A549 treated with ZK216348 at 1 μM for 4 hours (cell line): ENCODE measurements at places on chromosomes 3 and 15. TPM values are rescaled to one million over a fixed set of nuclear protein-coding genes. Genes with fewer than 3 reads are reported as not detected.

DAZL gene
- total RNA-seq = not detected in 5 replicates

SLC2A2 gene
- not detected in 5 replicates for total RNA-seq

CFAP20DC gene
- 1.8 to 3.2 TPM (median 2.4 TPM) in 5 replicates for total RNA-seq

EAF1 gene
- total RNA-seq = 12.6 to 18.3 TPM (median 15.5 TPM) in 5 replicates

MRAS gene
- total RNA-seq = 7.0 to 10.2 TPM (median 8.8 TPM) in 5 replicates

LDHAL6B gene
- total RNA-seq = not detected in 5 replicates

DISP2 gene
- total RNA-seq = 0.25 to 3.3 TPM (median 1.6 TPM) in 5 replicates

WDR49 gene
- not detected in 5 replicates for total RNA-seq

DUOXA2 gene
- total RNA-seq = not detected in 5 replicates

AMIGO3 gene
- total RNA-seq = 0.18 to 1.1 TPM (median 0.66 TPM) in 4 of 5 replicates, not detected in the other

ST6GAL1 gene
- 2.6 to 4.3 TPM (median 3.5 TPM) in 5 replicates for total RNA-seq

ITPKA gene
- total RNA-seq = 2.0 to 4.3 TPM (median 3.3 TPM) in 5 replicates

IL16 gene
- total RNA-seq = 0.24 TPM in 1 of 5 replicates, not detected in the others

LRRC31 gene
- not detected in 5 replicates for total RNA-seq

FAM3D gene
- 0.13 TPM in 1 of 5 replicates, not detected in the others for total RNA-seq

TCTA gene
- total RNA-seq = 18.9 to 24.4 TPM (median 23.7 TPM) in 5 replicates
